GM04503 (cell line): ENCODE measurements at places on chromosomes 16 and 17.

GRCh38 chr17:63479495-63480184, 2.8 kb downstream of the ACE start:
- DNase-seq, result no peak

DNA sequence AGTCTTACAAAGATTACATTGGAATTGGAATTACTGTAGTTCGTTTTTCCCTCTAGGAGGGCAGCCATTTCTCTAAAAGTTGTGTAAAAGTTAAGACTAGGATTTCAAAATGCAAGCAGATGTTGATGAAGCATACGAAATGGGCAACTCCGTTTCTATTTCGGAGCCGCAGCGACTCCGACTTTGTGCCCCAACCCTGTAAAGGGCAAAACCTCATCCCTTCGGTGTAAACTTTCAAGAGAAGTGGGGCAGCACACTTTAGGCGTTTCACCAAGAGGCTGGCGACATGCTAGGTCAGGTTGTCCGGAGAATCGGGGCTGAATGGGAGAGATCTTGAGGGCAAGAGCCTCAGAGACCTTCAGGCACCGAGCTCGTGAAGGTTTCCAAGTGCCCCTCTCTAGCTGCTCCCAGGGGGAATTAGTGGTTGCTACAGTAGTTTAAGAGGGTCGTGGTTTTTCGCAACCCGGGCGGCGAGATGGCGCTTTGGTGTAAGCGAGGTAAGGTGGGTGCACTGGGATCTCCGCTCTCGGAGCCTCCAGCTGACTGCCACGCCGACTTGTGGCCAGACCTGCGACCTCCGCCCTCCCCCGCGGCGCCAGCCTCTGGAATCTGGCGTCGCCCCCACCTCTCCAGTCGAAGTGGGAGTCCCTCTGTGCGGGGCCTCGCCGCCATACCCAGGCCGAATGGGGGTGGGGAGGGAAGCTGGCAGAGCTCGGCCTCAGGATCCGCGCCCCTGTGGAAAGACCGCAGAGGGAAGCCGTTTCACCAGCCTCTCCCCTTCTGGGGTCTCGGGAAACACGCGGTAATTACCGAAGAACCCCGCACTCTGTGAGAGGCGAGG, 1.0 kb upstream of the HEXIM2 start:
- DNase-seq, result no peak

- no peak for DNase-seq
These were observed 27.0 kb downstream of the AXIN1 start for GRCh38 chr16:325375-326145.

DNA sequence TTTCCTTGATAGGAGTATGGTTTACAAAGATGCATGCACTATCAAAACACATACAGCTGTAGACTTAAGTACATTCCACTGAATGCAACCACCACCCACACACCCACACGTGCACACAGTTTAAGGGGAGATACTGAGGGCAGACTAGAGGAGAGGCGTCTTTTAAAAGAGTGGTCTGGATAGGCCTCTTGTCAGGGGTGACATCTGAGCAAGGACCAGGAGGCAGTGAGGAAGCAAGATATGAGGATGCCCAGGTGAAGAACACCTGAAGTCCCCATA, 12.6 kb downstream of the MPHOSPH6 start:
- no peak for DNase-seq

DNA sequence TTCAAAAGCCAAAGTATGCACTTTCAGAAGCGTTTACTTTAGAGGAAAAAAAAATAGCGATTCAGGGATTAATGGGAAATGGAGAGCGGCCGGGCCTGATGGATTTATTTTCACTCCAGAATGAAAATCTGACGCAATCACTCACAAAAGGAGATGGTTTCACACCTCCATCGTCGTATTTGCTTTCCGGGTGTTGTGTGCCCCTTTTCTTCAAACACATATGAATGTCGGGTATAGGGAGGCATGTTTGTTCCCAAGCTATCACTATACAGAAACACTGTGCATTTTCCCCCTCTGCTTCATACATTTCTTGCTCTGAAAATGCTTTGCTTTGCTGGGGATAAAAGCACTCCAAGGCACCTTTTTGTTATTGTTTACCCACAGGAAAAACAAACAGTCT, 562.2 kb upstream of the ZFHX3 start:
- no peak for DNase-seq

GRCh38 chr17:9755083-9755482, 36.3 kb downstream of the DHRS7C start:
- DNase-seq, result no peak

DNA sequence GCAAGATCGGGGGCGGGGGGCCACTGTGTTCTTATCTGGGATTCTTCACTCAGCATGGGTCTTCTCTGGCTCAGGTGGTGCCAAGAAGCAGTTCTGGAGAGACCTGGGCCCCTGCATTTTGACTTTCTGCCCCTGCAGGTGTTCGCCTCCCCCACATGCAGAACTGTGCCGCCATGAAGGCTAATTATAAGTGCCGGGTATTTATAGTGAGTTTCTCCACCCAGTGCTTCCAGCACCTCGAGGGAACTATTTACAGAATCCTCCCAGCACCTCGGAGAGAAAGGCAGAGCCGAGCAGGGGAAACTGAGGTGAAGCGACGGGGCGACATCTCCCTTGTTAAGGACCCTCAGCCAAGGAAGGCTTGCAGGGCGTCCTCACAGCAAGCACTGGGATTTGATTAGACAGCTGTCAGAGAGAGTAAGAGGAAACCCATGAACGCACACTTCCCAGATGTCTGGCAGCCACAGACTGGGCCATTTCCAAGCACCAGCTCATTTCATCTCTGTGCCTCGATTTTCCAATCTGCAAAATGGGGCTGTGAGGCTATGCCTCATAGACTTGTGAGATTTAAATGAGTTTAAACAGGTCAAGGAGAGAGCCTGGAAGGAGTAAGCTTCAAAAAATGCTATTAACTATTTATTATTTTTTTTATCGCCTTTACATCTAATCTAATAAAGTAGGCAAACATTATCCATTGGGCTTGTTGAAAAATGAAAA, 36.4 kb upstream of the GRIN2A start:
- no peak for DNase-seq

GRCh38 chr17:39462631-39463375, 1.5 kb downstream of the CDK12 start:
- DNase-seq, result no peak

- no peak for DNase-seq
These were observed 29.9 kb upstream of the PRM1 start for GRCh38 chr16:11310997-11311561.

- no peak for DNase-seq
These were observed 27.6 kb downstream of the CCDC40 start for GRCh38 chr17:80063830-80064585.

DNA sequence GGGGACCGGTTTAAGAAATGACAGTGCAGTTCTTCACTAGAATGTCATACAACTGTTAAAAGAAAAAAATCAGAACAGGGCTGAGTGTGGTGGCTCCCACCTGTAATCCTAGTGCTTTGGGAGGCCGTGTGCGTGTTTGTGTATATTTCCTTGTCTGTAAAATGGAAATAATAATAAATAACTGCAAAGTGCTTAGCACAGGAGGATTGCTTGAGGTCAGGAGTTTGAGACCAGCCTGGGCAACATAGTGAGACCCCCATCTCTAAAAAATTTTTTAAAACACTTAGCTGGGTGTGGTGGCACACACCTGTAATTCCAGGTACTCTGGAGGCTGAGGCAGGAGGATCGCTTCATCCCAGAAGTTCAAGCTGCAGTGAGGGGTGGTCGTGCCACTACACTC, 2.5 kb downstream of the ACSM3 start:
- no peak for DNase-seq

DNA sequence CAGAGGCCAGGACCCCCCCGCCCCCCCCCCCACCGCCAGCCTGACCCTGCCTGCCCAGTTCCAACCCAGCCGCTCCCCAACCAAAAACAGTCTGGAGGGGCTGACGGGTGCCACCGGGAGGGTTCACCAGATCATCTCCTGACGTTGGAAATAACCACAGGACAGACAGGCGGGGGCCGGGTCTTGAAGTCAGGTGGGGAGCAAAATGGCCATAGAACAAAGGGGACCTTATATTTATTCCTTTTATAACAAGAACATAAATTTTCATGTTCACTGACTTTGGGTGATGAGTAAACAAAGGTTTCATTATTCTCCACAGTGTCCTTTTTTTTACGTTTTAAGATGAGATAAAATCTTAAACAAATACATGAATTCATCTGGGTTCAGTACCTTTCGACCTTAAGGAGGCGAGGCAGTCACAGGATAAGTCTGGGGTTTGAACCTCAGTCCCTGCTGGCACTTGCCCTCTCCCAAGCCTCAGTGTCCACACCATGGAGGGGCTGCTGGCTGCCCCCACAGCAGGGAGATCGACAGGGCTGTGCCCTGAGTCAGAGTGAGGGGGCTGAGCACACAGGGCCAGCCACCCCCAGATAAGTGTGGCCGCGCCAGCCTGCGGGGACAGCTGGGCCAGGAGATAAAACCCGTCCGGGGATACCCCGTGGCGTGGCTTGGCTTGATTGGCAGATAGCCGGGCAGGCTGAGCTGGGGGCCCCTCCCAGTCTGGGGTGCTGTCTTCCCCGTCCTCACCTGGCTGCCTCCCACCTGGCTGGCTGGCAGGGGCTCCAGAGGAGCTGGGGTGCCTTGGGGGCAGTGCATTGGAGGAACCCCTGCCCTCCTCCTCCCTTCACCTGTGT, 15.0 kb downstream of the SLC7A5 start:
- no peak for DNase-seq

- no peak for DNase-seq
These were observed 12.7 kb downstream of the TBX2 start for GRCh38 chr17:61412143-61412859.

DNA sequence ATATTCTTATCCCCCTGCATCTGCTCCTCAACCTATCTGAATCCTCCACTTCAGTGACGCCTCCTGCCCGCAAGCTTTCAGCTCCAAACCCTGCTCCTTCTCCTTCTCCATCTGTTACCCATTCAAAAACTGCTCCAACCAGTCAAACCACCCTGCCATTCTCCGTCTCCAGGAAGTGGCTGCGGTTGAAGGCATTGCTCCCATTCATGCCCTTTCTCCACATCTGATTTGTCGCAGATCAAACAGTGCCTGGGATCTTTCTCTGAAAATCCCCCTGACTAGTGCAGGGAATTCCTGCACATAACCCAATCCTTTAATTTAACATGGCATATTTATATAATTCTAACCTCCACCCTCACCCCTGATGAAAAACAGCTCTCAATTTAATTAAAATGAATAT, 56.3 kb downstream of the SLFN5 start:
- no peak for DNase-seq

DNA sequence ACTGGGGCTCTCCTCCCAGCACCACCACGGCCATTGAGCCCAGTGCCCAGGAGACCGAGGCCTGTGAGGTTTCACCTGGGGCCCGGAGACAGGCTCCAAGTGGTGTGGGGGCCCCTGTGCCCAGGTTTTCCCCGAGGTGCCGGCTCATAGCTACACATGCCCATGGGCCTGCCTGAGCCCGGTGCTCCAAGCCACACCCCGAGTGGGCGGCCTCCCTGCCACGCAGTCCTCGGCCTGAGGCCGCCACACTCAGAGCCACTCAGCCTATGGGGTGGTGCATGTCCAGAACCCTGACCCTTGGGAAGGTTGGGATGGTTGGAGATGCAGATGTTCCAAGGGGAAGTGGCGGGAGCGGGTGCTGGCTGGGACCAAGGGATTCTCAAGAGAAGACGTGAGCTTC, 24.1 kb downstream of the JPH3 start:
- DNase-seq, result no peak

- no peak for DNase-seq
These were observed 180.6 kb downstream of the COPRS start for GRCh38 chr17:31678431-31678830.

GRCh38 chr16:4970010-4970409, 11.9 kb downstream of the SEC14L5 start:
- DNase-seq, result no peak

DNA sequence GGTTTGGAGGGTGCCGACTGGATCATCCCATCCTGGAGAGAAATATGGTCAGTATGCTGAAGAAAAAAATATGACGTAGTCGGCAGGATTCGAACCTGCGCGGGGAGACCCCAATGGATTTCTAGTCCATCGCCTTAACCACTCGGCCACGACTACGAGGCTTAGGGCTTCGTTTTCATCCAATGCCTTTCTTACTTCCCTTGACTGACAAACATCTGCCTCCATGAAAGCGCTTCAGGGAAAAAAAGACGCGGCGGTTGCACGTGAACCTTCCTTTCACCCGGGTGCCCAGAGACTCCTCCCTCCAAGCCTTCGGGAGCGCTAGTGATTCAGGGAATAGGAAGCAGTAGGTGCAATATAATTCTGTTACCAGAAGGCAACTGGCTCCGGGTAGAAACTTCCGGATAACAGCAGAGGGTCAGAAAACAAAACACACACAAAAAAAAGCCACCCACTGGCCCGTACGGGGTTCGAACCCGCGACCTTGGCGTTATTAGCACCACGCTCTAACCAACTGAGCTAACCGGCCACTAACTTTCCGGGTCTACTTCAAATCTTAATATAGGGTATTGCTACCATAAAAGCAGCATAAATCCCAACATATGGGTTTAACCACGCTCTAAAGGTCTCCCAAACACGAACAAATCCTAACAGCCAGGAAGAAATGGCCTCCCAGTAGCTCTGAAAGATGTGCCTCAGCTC, 16.3 kb upstream of the AURKB start:
- peak; percentile 75 for DNase-seq

GRCh38 chr17:73595068-73595467, 49.2 kb downstream of the SDK2 start:
- DNase-seq, result no peak

DNA sequence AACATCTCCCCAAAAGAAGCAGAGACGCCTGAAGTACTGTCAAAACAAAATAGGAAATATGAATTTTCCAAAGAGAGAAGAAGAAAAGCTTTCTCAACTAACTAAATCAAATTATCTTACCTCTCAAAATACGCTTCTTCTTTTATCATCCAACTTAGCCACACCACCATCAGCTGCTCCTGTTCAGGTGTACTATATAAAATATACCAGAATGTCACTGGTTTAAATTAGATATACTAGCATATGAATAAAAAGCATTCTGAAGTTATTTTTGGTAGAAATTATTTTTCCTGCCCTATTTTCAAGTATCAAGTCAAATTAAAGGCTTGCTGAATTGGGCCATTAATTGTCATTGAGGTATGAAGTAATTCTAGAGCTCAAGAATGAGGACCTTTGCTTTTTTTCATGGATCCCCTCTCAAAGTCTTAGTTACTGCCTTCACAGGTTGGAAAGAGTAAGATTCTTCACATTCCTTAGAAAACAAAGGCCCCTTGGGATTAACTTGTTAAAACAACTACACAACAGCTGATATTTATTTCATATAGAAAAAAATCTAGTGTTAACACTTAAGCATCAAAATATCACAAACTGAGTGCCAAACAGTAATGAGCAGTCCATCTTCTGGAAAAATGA, 30.1 kb downstream of the INTS2 start:
- DNase-seq, result no peak

- no peak for DNase-seq
These were observed 60.5 kb upstream of the PLCG2 start for GRCh38 chr16:81718637-81719036.

- DNase-seq, result no peak
These were observed 1.2 kb downstream of the SNTB2 start for GRCh38 chr16:69188236-69188549.

- no peak for DNase-seq
These were observed 23.4 kb upstream of the MPRIP start for GRCh38 chr17:17018612-17019429.
